ENCODE measurements at places on chromosomes 1 and 21.

- DNase-seq, result no peak
Measured at GRCh38 chr1:8639148-8639547, 178.3 kb downstream of the RERE start.

DNA sequence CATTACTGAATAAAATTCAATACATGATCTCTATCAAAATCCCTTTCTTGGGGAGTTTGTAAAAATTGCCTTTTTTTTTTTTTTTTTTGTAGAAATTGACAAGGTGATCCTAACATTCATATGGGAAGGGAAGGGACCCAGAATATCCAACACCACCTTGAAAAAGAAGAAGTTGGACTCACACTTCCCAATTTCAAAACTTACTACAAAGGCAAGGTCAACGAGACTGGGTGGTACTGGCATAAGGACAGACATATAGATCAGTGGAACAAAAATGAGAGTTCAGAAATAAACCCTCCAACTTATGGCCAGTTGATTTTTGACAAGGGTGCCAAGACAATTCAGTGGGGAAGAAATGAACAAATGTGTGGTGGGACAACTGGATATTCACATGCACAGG, 31.4 kb upstream of the CLSTN1 start:
- no peak for DNase-seq

DNA sequence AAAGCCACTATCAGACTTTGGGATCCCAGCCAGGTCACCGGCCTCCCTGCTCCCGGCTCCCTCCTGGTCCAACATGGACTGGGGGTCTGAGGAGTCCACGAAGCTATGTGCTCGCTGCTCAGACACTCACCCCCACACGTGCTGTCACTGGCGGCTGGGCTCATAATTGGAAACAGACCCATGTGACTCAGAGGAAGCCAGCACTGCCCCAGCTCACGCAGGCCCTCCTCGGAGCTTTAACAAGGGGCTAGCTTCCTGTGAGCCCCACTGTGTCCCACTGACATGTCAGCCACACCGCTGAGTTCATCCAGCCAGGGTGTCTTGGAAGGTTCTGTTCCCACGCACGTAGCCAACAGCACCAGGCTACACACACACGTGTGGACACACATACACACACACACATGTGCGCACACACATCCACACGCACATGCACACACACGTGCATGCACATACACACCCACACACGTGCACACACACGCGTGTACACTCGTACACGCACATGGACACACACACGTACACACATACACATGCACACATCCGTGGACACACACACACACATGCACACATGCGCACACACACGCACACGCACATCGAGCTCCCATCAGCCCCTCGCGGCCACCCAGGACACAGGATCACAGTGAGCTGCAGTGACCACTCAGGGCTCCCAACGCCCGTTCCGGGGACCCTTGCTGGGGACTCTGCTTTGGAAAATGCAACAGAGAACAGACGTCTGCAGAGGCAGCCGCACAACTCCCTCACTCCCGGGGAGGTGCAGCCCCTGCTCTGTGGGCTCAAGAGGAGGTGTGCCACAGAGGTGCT, 18.4 kb upstream of the COL6A2 start:
- no peak for DNase-seq

- DNase-seq, result no peak
Measured at GRCh38 chr1:30090162-30090820, 633.1 kb downstream of the MATN1 start.

- no peak for DNase-seq
Measured at GRCh38 chr1:224368409-224368808, 11.7 kb downstream of the CNIH4 start.

DNA sequence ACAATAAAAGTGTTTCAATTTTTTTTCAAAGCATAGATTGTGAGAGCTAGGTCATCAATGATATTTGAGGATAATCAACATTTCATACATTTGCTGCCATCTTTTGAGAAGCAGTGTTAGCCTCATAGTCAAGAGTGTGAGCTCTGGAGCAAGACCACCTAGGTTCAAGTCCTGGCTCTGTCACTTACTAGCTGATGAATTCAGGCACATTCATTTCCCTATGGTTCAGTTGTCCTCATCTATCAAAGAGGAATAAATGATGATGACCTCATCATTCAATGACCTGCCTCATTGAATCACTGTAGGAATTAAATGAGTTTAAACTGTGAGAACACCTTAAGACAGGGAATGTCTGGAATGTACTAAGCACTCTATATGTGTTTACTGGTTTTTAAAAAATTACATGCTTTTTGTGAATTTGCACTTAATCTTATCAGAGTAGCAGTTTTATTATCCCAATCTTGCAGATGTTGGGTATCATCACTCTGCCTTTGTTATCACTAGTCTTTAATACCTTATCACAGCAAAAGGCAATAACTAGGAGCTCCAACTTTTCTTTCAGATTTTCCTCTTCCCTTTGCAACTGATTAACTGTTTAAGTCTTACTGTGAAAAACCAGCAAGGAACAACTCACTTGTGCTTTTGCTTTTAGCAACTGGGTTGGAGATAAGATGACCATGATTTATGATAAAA, 47.4 kb downstream of the SLC30A10 start:
- no peak for DNase-seq

DNA sequence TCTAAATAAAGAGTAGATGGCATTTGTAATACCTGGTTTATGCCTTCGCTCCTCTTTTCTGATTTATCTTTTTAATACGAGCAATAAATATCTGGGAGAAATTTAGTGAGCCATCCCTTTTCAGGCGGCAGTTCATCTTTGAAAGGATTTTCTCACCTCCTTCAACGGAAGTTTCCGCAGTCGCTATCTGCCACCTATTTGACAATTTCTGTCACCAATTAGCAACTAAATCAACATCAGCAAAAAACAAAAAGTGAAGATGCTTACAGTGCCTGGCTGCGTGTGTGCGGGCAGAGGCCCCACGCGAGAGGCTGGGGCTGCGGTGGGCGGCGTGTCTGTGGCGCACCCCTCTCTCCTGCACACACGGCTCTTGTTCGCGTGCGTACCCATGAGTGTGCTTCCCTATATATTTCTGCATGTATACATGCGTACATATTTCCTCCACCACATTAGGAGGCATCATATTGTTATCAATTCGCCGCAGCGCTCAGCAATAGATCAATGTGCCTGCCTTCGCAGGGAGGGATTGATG, 117.3 kb upstream of the BARHL2 start:
- no peak for DNase-seq

DNA sequence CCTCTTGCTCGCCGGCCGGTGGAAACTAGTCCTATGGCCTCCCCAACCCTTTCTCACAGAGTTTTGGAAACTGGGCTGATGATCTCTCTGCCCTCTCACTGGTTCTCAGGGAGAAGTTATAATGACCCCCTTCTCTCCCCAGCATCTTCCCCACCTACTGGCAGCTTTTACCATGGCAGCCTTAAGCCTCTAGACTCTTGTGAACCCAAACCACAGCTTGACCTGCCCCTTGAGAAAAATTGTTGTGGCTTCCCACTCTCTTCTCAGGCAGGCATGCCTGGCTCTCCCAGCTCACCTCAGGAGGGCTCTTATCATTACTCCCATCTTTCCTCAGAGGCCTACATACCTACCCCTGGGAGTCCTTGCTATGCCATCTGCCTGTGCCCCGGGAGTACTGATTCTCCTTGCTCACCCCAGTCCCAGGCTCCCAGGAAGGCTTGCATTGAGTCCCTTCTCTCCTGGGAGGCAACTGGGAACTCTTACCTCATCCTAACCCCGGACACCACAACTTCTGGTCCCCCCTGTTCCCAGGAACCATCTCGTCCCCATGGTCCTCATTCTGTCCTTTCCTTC, 1.6 kb downstream of the NSUN4 start:
- DNase-seq, result no peak

GRCh38 chr1:19477284-19478249, 7.8 kb downstream of the CAPZB start:
- DNase-seq, result no peak

GRCh38 chr1:110298991-110299390, 40.2 kb upstream of the RBM15 start:
- DNase-seq, result no peak

DNA sequence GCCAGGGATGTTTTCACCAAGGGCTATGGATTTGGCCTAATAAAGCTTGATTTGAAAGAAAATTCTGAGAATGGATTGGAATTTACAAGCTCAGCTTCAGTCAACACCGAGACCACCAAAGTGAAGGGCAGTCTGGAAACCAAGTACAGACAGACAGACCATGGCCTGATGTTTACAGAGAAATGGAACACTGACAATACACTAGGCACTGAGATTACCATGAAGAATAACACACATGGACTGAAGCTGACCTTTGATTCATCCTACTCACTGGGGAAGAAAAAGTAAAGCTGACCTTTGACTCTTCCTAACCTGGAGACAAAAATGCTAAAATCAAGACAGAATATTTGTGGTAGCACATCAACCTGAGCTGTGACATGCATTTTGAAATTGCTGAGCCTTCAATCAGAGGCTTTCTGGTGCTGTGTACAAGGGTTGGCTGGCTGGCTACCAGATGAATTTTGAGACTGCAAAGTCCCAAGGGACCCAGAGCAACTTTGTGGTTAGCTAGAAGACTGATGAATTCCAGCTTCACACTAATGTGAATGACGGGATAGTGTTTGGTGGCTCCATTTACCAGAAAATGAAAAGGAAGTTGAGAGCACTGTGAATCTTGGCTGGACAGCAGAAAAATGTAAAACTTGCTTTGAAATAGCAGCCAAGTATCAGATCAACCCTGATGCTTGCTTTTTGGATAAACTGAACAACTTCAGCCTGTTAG, 190.4 kb upstream of the KCTD3 start:
- no peak for DNase-seq

DNA sequence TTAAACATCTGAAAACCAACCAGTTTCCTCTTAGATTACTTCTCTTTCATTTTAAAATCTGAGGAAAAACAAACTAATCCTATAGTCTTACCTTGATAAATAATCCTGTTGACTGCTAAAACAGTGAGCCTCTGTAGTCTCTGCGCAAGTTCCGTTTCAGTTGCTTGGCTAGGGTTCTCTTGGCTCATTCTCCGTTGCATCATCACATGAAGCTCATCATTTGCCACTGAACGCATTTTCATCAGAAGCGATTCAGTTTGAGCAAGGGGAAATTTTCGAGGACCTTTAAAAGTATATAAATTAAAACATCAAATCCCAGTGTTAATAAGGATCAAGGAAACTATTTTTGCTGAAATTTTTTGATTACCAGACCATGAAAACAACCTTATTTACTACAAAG, 96.7 kb upstream of the GNG4 start:
- no peak for DNase-seq

DNA sequence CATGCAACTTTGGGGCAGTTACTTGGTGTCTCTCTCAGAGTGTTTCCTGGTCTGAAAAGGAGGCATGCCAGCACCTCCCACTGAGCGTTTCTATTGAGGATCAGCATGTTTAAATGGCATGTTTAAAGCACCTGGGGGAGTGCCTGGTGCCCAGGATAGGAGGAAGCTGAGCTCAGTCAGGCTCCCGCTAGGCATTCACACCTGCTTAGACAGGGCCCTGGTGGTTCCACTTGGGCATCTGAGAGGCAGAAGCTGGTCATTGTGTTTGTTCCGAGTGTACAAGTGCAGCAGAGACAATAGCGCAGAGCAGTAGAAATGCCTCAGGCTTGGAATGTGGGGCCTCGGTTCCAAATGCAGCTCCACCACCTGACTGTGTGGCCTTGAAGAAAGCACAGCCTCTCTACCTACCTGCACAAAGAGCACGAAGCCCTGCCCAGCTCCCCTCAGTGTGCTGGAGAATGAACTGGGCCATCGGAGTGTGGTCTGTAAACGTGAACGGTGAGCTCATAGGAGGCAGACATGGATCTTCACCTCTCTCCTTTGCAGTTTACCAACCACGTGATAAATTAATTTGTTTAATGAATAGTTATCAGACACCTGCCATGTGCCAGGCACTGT, 20.3 kb upstream of the TMEM222 start:
- no peak for DNase-seq

DNA sequence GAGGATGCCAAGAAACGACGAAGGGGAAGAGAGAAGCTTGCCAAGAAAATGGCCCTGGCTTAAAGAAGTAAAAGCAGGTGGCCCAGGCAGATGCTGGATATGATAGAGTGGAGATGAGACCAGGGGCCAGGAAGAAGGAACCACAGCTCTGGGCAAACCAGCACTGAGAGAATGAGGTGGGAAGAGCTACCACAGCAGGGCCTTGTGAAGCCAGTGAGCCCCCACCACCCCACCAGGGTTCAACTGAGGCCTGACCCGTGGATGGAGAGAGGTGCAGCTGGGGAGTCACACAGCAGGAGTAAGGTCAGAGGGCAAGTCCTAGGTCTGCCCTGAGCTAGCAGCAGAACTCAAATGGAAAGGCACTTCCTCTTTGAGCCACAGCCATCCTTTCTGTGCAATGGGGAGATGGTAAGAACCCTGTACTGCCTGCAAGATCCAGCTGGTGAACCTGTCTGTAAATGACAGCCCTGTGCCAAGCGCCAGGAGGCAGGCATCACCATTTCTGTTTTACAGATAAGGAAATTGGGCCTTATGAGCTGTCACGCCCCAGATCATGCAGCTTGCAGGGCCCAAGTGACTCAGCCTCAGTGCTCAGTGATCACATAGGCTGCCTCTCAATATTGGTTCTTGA, 8.5 kb downstream of the SH3BGRL3 start:
- DNase-seq, result peak; percentile 67

- DNase-seq, result no peak
Measured at GRCh38 chr1:209877087-209877764, 49.5 kb downstream of the UTP25 start.

- no peak for DNase-seq
Measured at GRCh38 chr1:90706437-90707362, 10.4 kb downstream of the BARHL2 start.

GRCh38 chr1:81068726-81069125, 732.0 kb upstream of the ADGRL2 start:
- no peak for DNase-seq

DNA sequence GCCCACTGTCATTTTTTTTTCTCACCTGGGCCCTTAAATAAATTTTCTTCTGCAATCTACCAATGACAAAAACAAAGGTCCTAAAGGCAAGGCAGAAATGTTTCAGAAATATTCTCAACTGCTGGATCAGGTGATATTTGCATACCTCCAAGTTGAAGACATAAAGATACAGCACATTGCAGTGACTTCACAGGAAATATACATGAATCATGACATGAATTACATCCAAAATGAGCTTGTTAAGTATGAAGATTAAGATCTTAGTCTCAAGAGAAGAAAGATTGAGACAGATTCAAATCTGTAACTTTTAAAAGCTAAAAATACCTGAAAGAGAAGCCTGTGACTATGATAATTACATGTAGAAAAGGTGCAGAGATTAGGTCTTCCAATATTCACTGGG, 207.8 kb downstream of the SIPA1L2 start:
- DNase-seq, result no peak

DNA sequence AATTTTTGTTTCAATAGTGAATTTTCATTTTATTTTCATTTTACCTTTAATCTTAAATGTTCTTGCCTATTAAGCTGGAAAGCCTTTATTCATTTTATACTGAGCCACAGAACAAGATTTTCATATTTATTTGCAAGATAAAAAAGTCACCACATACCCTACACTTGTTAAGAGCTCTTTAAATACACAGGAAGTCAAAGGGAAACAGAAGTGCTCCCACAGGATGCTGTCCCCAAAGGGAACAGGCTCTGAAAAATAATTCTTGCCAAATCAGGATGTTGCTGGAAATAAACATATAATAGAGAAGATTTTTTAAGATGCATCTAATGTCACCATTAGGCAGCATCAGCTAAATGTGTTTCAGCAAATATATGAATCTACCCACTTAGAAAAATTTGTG, 113.6 kb downstream of the VAV3 start:
- DNase-seq, result no peak

GRCh38 chr1:10704368-10704882, 92.0 kb downstream of the CASZ1 start:
- DNase-seq, result no peak

GRCh38 chr1:159091180-159091560, 14.6 kb upstream of the AIM2 start:
- no peak for DNase-seq
